Stomach (tissue), 19 donors: ENCODE measurements at places on chromosomes 6 and 20. TPM values are rescaled to one million over a fixed set of nuclear protein-coding genes. Genes with fewer than 3 reads are reported as not detected.

BPIFA1 gene
- not detected for total RNA-seq

LBP gene
- not detected for total RNA-seq

CCDC170 gene
- total RNA-seq: 0.29 TPM

- no peak overlapping the region for H3K27ac ChIP-seq
- no peaks in the 10 kb centered on the region for H3K27me3 ChIP-seq
- no peaks in the 10 kb centered on the region for H3K4me1 ChIP-seq
- H3K4me3 ChIP-seq: no peak overlapping the region
- H3K36me3 ChIP-seq: no peaks in the 10 kb centered on the region
- DNase-seq: peak; percentile 69
Measured at GRCh38 chr6:38933426-38933825, 115.2 kb upstream of the GLP1R start.

RAMACL gene
- not detected for total RNA-seq

DNA sequence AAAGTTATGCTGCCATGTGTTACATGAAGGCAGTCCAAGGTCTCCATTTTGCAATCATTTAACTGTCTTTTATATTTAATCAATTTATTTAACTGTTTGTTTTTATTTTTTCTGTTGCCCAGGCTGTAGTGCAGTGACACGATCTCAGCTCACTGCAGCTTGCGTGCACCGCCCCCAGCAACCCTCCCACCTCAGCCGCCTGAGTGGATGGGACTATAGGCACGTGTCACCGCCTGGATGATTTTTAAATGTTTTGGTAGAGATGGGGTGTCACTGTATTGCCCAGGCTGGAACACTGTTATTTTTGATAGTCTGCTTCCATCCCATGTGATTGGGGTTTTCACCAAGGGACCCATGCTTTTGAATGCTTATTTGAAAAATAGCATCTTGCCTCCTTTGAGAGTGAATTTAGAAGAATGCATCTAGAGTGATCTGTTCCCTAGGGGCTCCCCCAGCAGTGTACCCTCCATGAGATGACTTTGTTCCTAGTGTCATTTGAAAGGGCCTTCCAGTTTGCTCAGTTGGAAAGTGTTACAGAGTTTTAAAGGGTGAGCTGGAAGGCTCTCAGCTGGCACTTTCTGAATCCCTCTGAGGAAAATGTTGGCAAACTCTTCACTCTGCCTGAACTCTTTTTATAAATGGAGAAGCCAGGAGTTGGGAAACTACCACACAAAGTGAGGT lies 143.4 kb downstream of the JARID2 start:
- no peaks in the 10 kb centered on the region for H3K27me3 ChIP-seq
- DNase-seq: peak; percentile 44
- H3K36me3 ChIP-seq: no peaks in the 10 kb centered on the region
- no peak overlapping the region for H3K4me3 ChIP-seq
- peak overlapping the region; percentile 8 for H3K27ac ChIP-seq

DNA sequence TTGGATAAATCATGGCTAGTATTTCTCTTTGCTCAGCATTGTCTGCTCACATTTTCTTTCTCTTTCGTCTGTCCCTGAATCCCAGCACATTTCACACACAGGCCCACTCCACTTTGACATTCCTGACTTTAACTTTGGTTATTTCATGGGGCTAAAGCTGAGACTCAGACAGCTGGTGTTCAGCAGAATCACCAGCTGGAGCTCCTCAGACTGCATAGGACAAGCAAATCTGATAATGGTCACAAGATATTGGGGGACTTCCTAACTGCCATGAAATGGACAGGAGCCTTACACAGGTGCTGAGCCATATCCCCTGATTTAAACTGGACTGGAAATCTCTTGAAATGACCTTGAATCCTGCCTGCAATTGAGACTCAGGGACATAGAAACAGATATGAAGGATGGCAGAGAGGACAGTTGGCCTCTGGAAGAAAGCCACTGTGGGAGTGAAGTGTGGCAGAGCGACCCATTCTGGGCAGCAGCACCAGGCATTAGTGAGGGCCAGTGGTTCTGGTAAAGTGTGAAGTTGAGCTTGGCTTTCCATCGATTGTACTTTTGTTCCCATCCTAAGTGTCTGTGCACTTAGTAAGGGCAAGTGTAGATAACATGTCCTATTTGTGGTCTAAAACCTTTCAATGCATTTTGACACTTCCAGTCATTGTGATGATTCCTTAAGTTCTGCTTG lies 10.0 kb upstream of the IFNGR1 start:
- H3K4me3 ChIP-seq: no peak overlapping the region
- H3K36me3 ChIP-seq: no peaks in the 10 kb centered on the region
- DNase-seq: no peak
- peaks cover 17% of the 10 kb centered on the region for H3K4me1 ChIP-seq
- H3K27ac ChIP-seq: no peak overlapping the region

- no peak overlapping the region for H3K27ac ChIP-seq
- H3K27me3 ChIP-seq: no peaks in the 10 kb centered on the region
- H3K4me3 ChIP-seq: no peak overlapping the region
- no peak for DNase-seq
Measured at GRCh38 chr6:4965562-4966389, 38.1 kb downstream of the RPP40 start.

SLC22A2 gene
- total RNA-seq: not detected

- no peaks in the 10 kb centered on the region for H3K27me3 ChIP-seq
- peaks cover 68% of the 10 kb centered on the region for H3K4me1 ChIP-seq
- H3K27ac ChIP-seq: no peak overlapping the region
- H3K4me3 ChIP-seq: peak overlapping the region; percentile 57
- H3K36me3 ChIP-seq: no peaks in the 10 kb centered on the region
Measured at GRCh38 chr20:35661908-35662307, 2.8 kb downstream of the CPNE1 start.

DNA sequence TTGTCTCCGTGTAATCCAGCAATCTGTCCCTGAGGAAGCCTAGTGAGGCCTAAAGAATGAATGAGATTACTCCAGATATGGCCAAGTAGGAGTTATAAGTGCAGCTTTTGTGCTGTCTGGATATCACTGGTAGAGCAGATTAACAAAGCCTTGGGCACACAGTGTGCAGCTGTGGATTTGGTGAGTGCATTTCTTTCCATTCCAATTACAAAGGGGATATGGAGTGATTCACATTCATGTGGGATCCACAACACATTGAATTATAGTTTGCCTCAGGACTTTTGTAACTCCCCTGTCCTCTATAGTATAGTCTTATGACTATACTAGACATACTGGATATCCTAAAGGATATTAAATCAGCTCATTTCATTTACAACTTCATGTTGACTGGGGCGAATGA lies 47.1 kb downstream of the HLA-F start:
- H3K4me1 ChIP-seq: no peaks in the 10 kb centered on the region
- no peaks in the 10 kb centered on the region for H3K36me3 ChIP-seq
- DNase-seq: no peak
- no peaks in the 10 kb centered on the region for H3K27me3 ChIP-seq
- H3K27ac ChIP-seq: no peak overlapping the region

TNFRSF6B gene
- total RNA-seq: not detected

TXLNB gene
- 1.3 TPM for total RNA-seq

DNA sequence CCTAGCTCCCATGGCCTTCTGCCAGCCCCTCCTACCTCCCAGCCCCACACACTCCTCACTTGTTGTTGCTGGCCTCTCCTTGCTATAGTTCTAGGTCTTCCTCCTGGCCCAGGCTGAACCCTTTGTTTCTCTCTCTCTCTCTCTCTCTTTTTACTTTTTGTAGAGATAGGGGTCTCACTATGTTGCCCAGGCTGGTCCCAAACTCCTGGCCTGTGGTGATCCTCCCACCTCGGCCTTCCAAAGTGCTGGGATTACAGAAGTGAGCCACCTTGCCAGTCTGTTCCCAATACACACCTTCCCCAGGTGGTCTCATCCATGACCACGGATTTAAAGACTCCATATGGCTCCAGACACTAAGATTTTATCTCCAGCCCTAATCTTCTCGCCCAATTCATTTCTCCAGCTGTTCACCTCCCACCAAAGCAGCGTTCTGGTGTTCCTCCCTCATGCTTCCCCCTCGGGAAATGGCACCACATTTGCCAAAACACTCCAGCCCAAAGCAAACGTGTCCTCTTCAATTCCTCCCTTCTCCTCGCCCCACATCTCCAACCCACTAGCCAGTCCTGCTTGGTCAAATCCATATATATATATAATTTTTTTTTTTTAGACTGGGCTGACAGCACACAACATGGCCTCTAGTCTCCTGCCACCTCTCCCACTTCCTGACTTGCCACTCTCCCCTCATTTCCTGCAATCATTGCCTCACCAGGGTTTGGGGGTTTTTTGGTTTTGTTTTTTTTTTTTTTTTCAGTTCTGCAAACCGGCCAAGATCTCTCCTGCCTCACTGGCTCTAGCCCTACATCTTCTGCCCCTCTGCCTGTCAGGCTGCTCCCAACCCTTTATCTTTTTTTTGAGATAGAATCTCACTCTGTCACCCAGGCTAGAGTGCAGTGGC lies 104.4 kb downstream of the NCR2 start:
- peaks cover 19% of the 10 kb centered on the region for H3K4me1 ChIP-seq
- no peak overlapping the region for H3K27ac ChIP-seq
- no peaks in the 10 kb centered on the region for H3K27me3 ChIP-seq
- H3K4me3 ChIP-seq: no peak overlapping the region
- DNase-seq: peak; percentile 23
- H3K36me3 ChIP-seq: no peaks in the 10 kb centered on the region

SLC17A3 gene
- total RNA-seq: not detected

DNA sequence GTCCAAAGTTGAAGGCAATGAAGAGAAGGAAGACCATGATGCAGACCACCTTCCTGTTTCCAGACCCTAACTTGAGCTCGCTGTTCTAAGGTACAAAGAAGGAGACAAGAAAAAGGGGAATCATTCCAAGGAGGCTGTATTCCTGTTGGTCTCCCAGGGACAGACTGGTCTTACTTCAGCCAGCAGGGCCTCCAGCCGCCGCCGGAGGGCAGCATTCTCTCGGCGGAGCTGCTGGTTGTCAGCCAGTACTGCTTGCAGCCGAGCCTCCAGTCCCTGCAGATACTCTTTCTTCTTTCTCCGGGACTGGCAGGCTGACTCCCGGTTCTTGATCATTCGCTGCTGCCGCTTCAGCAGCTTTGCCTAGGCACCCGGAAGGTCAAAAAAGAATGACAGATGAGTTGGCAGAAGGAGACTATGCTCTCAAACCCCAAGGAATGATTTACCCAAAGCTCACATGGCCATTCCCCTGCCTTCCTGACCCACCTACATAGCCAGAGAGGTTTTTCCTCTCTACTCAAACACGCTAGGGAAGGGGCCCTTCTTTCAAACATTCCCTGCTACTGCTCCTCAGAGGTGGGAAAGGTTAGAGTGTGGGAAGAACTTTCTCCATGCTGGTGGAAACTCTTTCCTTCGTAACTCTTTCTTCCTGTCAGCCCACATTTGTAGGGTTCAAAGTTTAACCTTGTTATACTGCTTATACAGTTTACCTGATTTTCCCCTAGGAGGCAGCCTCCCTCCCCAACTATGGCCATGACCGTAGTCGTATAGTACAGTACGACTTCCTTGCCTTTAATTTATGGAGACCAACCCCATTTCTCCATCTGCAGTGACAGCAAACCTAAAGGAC lies 9.0 kb downstream of the ATF6B start:
- H3K27me3 ChIP-seq: no peaks in the 10 kb centered on the region
- peak; percentile 90 for DNase-seq
- H3K36me3 ChIP-seq: peaks cover 95% of the 10 kb centered on the region
- peaks cover 17% of the 10 kb centered on the region for H3K4me1 ChIP-seq
- H3K27ac ChIP-seq: peak overlapping the region; percentile 37

DNA sequence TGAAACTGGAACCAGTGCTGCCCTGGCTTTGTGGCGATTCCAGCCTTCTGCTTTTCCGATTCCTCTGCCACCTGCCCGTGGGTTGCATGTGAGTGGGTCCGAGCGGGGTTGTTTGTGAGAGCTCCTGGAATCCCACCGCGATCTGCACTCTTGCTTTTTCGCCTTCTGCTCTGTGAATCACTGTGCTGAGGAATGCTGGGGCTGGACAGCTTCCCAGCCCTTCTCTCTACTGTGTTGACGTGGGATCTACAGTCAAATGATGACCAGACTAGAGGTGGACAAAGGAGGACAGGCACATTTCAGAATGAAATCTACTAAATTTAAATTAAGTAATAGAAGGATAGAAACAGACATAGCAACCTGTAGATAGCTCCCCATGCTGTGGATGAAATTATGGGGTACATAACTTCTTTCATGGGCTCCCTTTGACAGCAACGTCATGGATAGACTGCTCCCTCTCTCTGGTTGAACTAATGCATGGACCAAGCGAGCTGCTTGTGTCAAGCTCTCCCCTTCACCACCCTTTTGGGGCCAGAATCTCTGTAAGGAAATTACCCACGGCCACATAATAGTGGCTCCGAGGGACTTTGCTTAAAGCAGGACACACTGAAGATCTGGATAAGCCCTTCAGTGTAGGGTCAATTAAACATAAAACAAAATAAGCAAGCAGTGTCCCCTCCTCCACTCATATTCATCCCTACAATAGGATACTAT lies 2.0 kb downstream of the FNDC1 start:
- no peak overlapping the region for H3K4me3 ChIP-seq
- H3K36me3 ChIP-seq: no peaks in the 10 kb centered on the region
- peaks cover 33% of the 10 kb centered on the region for H3K4me1 ChIP-seq
- no peak for DNase-seq

GRCh38 chr6:139144490-139145085 lies 9.7 kb downstream of the HECA start:
- peaks cover 41% of the 10 kb centered on the region for H3K4me1 ChIP-seq
- no peaks in the 10 kb centered on the region for H3K36me3 ChIP-seq
- no peak overlapping the region for H3K27ac ChIP-seq
- H3K4me3 ChIP-seq: no peak overlapping the region

DNA sequence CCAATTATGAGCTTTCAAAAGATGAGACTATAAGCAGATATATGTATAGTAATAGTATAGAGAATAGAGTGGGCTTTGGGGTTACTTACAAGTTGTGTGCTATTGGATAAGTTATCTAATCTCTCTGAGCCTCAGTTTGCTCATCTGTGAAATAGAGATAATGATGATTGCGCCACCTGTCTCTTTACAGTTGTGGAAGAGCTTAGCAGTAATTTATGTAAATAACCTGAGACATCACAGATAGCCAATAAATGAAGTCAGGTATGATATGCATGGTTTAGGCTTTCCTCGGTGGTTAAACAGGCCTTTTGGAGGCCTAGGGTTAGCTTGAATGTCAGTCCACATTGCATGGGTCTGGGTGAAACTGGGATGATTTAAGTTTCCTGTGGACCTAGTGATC lies 29.8 kb upstream of the SCUBE3 start:
- H3K27me3 ChIP-seq: no peaks in the 10 kb centered on the region
- H3K36me3 ChIP-seq: no peaks in the 10 kb centered on the region
- DNase-seq: no peak

GRCh38 chr6:24775520-24776058 lies 852 bp downstream of the GMNN start:
- H3K4me3 ChIP-seq: peak overlapping the region; percentile 99
- peaks cover 34% of the 10 kb centered on the region for H3K4me1 ChIP-seq
- DNase-seq: peak; percentile 52
- H3K27ac ChIP-seq: peak overlapping the region; percentile 99
- peaks cover 3% of the 10 kb centered on the region for H3K36me3 ChIP-seq

DNA sequence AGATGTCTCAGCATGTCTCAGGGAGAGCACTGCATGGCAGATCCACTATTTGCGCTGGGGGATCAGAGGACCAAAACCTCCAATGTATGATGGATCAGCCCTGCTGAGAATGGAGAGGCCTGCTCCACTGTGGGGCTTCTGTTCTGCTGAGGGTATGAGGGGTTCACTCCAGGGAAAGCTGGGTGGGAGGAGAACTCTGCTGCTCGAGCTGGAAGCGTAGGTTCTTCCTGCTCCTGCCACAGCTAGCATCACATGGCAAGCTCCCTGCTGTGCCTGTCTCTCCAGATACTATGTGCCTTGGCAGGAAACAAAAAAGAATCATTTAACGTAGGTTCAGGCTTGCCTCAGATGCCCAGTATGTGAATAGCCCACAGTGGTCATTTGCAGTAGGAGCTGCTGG lies 105.8 kb downstream of the EPM2A start:
- no peak overlapping the region for H3K4me3 ChIP-seq
- no peaks in the 10 kb centered on the region for H3K27me3 ChIP-seq
- peaks cover 17% of the 10 kb centered on the region for H3K36me3 ChIP-seq
- H3K4me1 ChIP-seq: no peaks in the 10 kb centered on the region
- H3K27ac ChIP-seq: no peak overlapping the region
